ENCODE measurements at places on chromosomes 16 and 17.

DNA sequence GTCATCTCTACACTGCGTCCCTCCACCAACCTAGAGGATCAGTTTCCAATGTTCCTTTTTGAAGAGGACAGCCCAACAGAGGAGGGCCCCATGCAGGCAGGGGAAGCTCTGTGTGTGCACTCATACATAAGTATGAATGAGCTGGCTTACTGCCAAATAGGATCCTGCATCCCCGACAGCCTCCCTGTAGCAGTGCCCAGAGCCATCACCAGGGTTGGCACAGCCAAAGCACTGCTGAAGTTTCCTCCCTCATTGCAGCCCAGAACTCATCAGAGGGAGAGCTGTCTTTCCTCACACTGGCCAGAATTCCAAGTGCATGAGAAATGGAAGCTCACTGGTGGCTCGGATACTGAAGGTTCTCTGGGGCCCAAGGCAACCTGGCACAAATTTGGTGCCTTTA is 114.4 kb downstream of the ASIC2 start:
- no peak for DNase-seq

- no peak for DNase-seq
Measured at GRCh38 chr17:77182205-77183172, 41.7 kb downstream of the SEC14L1 start.

DNA sequence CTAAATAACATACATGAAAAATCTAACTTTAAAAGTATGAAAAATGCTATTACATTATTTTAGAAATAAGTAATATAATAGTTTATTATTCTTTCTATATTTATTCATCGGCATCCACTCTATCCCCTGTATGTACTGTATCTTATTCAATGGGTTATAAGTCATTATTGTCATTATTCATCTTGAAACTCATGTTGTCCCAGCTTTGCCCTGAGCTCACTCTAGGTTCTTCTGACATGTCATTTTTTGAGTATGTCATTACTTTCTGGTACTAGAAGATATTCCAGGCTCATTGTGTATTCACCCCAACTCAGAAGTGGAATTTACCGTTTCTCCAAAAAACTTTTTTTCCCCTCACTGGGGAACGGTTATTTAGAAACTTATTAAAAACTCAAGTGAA is 53.0 kb upstream of the MNT start:
- no peak for DNase-seq

GRCh38 chr16:5873221-5873620 is 775.6 kb upstream of the EEF2KMT start:
- DNase-seq: no peak

- peak; percentile 96 for DNase-seq
Measured at GRCh38 chr16:11105038-11105903, 150.7 kb downstream of the SOCS1 start.

GRCh38 chr16:5393070-5393469 is 295.5 kb upstream of the EEF2KMT start:
- DNase-seq: no peak

DNA sequence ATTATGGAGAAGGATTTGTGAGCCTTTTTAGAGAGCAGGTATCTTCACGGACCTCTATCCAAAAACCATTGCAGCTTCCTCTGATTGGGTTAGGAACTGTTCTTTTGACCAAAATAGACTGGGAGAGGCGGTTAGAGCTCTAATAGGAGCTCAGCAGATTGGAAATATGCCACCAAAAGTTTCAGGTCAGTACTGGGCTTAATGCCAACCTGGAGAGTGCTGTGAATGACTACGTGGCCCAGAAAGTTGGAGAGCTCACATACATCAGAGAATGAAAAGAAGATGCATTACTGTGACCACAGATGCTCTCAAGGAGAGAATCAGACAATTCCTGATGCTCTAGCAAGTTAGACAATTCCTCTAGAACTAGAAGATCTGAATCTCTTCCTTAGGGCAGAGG is 86.5 kb downstream of the ABCA8 start:
- DNase-seq: no peak

- no peak for DNase-seq
Measured at GRCh38 chr16:82874672-82875071, 247.9 kb downstream of the CDH13 start.

- no peak for DNase-seq
Measured at GRCh38 chr17:67044016-67044772, at the start of gene CACNG1. CACNG1 (plus strand) TSS chr17:67044554; CDS start chr17:67044661, 107 bp downstream.

DNA sequence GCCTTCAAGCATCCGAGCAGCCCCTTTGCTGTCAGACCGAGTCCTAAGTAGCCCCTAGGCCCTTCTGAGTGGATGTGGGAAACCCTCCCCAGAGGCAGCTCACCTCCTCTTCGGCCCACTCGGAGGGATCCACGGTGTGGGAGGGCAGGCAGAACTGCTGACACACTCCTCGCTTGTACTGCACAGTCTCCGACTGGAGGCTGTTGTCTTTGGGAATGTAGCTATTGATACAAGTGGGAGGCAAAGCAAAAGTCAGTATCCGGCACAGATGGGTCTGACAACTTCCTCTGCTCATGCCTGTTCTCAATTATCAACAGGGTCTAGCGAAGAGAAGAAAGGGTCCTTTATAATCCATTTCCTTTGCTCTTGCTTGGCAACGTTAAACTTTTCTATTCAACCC is 25.9 kb upstream of the FOXJ1 start:
- no peak for DNase-seq

DNA sequence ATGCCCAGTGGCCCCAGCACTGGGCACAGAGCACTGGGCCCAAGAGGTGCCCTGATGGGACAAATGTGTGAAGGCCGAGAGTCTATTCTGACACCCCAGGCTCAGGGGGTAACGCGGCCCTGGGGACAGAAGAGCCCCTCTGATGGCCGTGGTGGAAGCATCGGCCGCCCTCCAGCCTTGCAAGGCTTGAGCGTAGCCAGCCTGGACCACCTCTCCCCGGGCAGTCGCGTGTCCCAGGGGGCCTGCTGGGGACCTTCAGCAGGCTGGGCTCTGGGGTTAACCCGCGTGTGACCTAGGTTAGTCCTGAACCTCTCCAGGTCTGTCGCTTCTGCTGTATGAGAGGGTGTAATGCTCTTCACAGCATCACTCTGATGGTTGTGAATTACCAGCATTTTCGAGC is 40.8 kb downstream of the NOS2 start:
- no peak for DNase-seq

GRCh38 chr16:15057681-15058417 is 2.0 kb upstream of the NTAN1 start:
- no peak for DNase-seq

DNA sequence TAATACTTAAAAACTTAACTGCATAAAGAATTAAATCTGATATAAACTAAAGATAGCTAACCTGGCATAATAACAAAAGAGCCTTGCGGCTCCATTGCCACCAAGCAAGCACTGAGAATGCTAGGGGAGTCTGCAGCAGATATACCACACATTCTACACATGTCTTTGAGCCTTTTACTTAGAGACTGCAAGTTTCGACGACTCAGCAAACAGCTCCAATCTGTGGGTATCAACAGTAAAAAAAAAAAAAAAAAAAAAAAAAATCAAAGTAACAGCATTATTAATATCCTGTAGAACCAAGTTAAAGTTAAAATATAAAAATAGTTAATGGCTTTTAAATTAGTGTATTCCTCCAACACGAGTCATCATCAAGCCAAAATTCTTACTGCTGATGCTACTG is 27.8 kb upstream of the INTS2 start:
- no peak for DNase-seq

- no peak for DNase-seq
Measured at GRCh38 chr17:5825717-5826330, 241.5 kb upstream of the NLRP1 start.

DNA sequence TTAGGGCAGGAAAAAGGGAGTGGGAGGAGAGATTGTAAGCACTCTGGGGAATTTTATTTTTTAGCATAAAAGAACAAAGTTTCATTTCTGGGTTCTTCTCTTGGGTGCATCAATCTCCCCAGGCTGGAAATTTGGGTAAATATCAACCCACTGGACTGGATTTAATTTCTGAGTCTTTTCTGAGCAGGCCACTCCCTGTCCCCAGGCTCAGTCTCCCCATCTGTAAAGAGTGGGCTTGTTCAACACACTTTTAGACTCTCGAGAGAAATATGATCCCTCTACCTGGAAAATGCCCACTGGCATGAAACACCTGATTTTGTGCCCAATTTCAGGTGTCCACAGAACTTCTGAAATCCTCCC is 617 bp upstream of the VTN start:
- no peak for DNase-seq

DNA sequence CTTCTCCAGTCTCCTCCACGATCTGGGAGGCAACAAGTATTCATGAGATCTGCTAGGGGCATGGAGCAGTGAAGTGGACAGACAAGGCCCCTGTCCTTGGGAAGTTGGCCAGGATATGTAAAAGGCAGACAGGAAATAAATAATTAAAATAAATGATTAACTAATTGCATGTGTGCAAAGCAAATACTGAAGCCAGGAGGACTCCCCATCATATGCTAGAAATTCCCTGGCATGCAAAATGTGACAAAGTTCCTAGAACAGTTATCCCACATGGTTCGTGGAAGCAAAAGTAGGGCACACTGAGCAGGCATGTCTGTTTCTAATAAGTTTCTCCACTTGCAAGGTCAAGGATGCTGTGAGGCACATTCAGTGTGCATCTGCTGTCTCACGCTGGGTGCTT is 86.8 kb downstream of the CDYL2 start:
- DNase-seq: peak; percentile 48

GRCh38 chr16:82040296-82040695 is 5.2 kb downstream of the HSD17B2 start:
- DNase-seq: no peak

DNA sequence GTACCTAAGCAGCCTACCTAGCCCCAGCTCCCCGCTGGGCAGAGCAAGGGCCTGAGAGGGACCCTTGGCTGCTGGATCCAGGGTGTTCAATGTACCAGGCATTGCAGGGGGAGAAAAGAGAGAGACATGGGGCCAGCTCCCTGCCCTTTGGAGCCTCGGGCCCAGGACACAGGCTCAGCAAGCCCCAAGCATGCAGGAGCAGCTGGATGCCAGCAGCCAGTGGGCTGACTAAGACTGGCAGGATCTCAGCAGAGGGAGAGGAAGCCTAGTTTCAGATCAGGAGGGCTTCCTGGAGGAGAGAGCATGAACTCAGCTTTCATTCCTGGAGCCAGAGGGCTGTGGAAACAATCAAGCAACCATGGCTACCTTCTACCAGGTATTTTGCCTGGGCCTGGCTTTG is 82.0 kb upstream of the NKD1 start:
- DNase-seq: no peak

GRCh38 chr17:63930951-63931575 is 1.1 kb downstream of the CD79B start:
- DNase-seq: no peak

DNA sequence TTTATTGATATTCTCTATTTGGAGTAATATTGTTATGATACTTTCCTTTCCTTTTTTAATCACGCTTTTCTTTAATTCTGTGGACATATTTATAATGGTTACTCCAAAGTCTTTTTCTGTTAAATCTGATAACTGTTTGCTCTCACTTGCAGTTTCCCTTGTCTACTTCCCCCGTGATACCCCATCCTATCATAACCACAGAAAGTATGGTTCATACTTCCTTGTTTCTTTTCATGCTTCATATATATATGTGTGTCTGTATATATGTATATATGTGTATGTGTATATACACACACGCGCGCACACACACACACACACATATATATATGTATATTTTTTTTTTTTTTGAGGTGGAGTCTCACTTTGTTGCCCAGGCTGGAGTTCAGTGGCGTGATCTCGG is 23.5 kb downstream of the SPECC1 start:
- DNase-seq: no peak

DNA sequence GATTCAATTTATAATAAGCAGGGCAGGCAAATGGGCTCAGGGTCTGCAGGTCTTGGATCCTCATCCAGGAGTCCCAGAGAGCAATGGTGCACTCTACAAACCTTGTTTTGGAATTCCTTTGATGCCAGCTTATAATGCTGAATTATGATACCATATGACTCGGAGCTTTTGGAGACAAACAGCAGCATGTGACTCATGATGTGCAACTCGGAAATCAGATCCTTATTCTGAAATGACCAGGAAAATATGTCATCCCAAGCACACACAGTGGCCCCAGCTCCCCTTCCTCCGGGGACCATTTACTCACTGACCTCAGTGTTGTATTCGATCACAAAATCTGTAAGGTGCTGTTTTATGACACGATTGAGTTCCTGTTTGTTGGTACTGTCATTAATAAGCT is 20.2 kb upstream of the UMOD start:
- no peak for DNase-seq

DNA sequence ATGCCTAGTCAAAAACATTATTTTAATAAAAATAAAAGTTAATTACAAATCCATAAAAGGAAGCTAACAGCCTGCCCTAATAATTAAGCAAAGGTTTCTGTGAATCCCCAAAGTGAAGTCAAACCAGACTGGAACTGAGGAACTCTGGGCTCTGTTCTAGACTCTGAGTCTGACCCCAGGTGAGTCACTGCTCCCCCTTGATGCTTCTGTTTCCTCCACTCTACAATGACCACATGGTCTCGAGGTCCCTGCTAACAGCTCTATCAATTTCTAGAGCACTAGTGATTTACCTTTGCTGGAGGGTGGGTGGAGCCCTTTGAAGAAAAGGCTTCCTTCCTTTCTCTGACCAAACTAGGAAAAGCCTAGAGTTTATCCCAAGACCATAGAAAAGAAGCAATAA is 32.4 kb downstream of the XPO6 start:
- no peak for DNase-seq

Measured in skin of body (tissue), 3 donors.